ENCODE measurements at places on chromosomes 1 and 21.

GRCh38 chr21:44575307-44576024 lies 1.9 kb downstream of the KRTAP10-4 start:
- no peak for DNase-seq

- DNase-seq: no peak
Measured at GRCh38 chr1:116112388-116113140, 1.4 kb downstream of the MAB21L3 start.

- DNase-seq: no peak
Measured at GRCh38 chr1:55275941-55276341, 60.8 kb upstream of the USP24 start.

DNA sequence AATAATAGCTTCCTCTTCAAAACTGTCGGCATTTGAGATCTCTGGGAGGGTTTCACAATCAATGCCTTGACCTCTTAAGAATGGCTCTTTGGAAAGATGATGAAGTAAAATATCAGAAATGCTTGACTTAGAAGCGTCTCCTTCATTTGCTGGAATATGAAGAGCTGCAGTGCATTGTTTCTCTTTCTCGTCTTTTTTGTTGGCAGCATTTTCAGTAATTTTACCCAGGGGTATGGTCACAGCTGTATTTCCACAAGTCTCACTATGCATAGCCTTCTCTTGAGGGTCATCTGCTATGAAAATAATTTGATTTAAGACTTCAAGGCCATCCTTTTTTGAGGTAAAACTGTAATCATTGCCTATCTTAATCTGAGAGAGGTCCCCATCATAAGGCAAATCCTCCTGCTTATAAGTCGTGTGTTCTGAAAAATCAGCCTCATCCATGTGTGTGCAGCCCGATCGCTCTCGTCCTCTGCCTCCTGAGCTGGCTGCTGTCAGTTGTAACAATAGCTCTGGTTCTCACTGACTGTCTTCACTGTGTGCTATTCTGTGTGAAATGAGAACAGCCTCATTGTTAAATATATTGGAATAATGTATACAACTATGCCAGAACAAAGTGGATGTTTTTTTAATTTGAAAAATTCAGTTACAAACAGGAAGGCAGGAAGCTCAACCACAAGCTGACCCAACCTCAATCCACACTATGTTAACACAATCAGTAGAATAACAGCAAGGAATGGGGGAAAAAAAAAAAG lies 4.5 kb downstream of the AKNAD1 start:
- DNase-seq: no peak

DNA sequence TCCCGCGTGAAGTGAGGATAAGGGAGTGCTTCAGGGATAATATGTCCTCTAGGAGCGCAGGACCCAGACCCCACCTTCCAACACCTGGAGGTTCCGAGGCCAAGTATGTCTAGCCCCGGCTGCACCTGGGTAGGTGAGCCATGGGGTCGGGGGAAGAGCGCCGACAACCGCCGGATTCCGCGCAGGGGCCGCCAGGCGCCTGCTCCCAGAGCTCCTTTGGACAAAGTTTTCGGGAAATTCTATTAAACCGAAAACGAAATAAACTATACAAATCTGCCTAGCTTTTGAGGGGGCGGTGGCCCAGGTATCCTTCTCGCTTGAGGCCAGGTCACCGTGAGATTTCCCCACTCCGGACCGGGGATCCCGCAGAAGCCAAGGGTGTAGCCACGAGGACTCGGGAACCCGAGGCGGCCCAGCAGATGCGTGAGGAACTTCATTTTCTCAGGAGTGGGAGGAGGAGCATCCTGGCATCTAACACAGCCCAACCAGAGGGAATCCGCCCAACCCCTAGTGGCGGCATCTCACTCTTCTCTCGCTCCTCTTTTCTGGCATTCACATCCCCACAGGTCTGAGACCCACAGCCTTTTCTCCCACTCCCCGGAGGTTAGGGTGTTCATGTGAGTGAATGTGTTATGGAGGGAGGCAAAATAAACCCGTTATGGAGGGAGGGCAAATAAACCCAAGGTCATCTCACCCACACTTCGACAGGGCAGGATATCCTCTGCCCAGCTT lies 2.3 kb upstream of the DMRTA2 start:
- no peak for DNase-seq

GRCh38 chr1:88936223-88936523 lies 44.8 kb upstream of the GTF2B start:
- no peak for DNase-seq

DNA sequence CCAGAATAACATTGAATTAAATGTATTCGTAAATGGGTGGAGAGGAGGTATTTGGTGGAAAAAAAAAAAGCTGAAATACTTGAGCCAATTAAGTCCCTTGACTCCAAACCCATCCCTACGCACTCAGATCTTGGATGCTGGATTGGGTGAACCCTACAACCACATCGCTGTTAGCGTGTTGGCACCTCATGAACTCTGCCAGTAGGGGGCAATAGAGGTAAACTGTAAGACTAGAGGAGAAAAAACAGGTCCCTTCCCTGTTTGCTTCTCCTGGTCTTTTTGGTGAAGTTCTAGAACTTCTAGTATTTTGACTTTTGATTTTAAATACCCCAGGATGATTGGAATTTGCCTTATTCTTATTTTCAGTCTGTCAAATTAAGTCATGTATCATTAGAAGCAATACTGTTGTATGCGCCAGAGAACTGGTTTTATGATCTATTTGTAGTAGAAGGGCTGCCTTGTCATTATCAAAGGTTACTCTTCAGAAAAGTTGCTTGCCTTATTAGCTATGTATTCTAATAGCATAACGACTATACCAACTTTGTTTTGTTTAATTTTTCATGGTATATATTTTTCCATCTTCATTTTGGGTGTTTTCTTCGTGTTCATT lies 1.9 kb upstream of the OR13G1 start:
- no peak for DNase-seq

DNA sequence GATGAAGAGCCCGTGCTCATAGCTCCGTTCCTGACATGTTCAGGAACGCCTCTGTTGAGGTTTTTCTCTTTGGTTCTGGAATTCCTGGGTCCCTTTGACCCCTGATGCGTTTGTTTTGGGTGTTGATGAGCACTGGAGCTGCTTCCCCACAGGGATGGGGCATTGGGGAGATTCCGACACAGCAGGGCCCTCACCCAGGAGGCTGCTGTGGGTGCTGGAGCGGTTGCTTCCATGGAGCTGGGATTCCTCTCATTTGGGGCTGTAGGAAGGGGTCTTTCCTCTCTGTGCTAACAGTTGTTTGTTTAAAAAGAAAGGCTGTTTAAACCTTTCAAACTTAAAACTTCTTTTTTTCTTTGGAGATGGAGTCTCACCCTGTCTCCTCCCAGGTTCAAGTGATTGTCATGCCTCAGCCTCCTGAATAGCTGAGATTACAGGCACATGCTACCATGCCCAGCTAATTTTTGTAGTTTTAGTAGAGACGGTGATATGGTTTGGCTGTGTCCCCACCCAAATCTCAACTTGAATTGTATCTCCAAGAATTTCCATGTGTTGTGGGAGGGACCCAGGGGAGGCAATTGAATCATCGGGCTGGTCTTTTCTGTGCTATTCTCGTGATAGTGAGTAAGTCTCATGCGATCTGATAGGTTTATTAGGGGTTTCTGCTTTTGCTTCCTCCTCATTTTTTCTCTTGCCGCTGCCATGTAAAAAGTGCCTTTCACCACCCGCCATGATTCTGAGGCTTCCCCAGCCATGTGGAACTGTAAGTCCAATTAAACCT lies 48.9 kb downstream of the SKI start:
- no peak for DNase-seq
